Breast epithelium (tissue), 4 donors: ENCODE measurements at places on chromosomes 5 and 9.

GRCh38 chr9:35695943-35696401, 6.2 kb upstream of the TPM2 start:
- DNase-seq, result no peak

DNA sequence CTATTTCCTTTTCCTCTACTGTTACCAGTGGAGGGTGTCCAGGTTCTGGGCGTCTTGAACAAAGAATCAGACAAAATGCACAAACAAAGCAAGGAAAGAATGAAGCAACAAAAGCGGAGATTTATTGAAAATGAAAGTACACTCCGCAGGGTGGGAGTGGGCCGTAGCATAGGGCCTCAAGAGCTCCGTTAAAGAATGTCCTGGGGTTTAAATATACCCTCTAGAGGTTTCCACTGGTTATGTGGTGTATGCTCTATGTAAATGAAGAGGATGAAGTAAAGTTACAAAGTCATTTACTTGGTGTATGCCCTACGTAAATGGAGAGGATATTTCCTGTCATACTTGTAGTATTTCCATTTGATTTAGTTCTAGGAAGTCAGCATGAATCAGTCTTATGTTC, 113.5 kb upstream of the MRPS30 start:
- no peak for DNase-seq

DNA sequence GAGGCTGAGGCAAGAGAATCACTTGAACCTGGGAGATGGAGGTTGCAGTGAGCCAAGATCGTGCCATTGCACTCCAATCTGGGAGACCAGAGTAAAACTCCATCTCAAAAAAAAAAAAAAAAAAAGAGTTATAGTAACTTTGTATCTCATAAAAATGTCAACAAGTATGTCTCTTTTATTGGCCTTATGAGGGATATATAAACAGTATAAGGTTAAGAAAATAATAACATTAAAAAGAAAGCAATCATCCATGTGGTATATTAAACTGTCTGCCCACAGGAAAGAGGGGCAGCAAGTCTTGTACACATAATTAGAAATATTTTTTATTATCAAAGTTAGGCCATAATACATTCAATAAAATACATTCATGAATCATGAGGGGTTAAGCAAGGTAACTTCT, 259.4 kb upstream of the KLF9 start:
- no peak for DNase-seq

DNA sequence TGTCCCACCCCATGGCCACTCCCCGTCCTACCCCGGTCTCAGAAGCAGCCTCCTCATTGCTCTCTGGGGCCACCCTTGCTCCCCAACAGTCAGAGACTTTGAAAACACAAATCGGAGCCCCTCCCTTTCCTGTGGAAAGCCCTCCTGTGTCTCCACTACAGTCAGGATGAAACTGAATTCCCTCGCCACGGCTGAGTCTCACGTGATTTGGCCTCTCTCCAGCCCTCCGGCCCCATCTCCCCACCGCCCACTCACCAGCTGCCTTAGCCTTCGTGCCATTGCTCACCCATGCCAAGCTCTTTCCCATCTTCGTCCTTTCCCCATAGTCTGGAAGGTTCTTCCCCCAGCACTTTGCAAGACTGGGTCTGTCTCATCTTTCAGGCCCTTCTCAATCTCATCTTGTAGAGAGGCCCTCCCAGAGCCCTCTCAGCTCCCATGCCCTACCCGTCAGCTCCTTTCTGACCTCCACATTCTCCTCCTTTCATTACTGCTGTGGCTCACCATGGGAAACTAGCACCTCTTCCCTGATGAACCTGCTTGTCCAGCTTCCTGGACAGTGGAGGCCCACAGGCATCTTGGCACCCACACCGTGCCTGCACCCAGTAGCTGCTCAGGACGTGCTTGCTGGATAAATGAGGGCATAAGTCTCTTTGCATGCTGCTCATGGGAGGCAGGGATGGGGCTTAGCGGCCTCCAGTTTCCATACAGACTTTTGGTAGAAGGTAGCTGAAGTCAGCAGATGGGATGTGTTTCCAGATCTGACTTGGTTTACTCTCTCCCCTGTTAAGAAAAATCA, 126.4 kb upstream of the COL5A1 start:
- DNase-seq, result peak; percentile 58

DNA sequence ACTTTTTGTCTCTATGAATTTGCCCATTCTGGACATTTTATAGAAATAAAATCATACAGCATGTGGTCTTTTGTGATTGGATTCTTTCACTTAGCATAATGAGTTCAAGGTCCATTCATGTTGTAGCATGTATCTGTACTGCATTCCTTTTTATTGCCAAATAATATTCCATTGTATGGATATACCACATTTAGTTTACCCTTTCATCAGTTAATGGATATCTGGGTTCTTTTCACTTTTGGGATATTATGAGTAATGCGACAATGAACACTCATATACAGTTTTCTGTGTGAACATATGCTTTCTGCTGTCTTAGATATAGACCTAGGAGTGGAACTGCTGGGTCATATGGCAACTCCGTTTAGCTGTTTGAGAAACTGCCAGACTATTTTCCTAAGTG, 41.3 kb upstream of the MAST4 start:
- DNase-seq, result no peak
